ENCODE measurements at places on chromosomes 3 and 15.

DNA sequence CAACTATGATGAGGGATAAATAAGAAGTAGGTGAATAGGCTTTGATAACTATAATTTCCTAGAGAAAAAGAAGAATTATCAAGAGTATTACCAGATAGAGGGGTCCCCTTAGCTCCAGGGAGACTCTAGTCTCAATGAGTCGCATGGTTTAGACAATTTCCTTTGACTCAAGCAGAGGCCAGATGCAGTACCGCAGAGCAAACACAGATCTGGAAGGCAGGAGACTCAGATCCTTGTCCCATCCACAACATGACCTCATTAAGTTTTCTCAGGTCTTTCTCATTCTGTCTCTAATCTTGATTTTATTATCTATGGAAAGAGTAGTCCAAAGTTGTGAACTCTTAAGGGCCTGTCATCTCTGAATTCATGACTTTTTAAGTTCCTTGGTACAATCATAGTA lies 987.9 kb downstream of the NTRK3 start:
- DNase-seq = no peak

DNA sequence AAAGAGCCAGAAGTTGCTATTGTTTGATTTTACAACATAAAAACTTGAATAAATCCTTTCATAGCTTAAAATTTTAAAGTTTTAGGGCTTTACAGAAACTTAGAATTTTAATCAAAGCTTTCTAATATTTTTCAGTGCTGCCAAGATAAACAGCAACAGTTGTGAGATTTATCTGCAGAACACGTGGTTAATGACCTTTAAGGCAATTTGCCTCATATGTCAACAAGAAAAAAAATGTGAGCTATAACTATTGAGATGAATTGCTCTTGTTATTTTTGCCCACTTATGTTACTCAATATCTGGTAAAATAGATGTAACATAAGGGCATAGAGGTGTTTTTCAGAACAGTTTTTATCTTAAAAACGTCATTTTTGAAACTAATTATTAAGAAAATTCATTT lies 96.7 kb upstream of the NECTIN3 start:
- DNase-seq = no peak

DNA sequence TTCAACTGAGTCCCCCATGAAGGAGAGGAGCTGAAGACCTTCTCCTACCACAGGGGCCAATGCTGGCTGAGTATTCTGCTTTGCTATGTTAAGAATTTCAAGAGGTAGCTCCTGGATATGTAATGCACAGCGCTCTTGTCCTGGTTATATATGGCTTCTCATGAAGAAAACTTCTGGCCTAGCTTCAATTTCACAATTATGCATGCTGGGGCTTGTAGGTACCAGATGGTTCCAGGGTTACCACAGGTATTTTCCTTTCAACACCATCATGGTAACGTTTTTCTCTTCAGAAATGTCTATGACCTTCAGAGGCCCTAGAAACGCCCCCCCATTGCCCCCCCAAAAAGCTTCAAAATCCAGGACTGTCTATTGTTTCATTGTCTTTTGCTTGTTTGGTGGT lies 311.7 kb upstream of the ICE2 start:
- no peak for DNase-seq

DNA sequence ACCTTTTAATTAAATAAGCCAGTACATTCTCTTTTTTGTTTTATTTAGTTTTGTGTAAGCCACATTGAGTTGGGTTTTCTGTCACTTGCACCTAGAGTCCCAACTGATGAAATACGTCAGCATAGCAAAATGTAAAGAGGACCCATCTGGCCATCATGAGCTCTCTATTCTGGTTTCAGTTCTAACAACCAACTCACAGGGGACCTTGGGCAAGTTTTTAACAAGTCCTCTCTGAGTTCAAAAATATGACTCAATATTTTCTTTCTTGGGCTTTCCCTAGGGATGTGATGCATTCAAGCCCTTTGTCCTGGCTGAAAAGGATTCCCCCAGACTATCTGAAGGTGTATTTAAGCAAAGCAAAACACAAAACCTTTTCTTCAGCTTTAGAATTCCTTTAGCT lies 32.9 kb downstream of the PLCH1 start:
- no peak for DNase-seq

DNA sequence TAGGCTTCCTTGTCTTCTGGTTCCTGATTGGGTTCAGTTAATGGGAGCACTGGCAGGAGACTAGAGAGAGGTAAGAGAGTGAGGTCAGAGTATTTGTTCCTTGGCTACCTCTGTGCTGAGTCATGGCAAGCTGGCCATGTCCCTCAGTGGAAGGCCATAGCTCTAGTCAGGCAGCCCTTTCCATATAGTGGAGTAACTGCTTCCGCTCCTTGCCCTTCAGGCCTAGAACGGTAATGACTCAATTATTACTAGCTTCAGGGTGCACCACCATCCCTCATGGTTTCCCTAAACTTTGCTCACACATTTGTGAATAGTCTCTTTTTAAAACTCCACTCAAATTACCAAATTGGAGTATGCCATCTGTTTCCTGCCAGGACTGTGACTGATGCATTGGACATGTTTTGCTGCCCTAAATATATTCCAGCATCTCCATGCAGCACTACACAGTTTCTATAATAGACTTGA lies 10.5 kb upstream of the ANO10 start:
- no peak for DNase-seq

DNA sequence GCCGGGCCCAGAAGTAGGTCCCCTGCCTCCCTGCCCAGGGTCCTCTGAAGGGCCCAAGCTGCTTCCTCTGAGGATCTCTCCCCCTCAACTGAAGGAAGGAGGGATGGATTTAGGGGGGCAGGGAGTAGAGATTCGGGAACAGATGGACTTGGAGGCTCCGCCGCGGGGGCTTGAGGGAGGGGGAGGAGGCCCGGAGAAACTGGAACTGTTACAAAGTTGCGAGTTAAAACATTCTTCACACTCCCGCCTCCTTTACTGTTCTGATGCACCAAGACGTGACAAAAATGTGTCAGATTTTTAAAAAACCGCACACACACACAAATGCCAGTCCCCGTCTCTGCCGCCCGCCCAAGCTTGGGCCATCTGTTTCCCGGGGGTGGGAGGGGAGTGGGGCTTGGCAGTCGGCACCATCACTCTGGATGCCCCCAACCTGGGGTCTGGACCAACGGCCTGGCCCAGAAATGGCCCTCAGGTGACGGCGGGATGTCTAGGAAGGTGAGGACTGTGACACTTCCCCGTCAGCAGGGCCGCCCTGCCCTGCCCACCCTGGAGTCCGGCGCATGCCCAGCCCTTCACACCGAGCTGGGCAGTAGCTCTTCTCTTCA lies 25.0 kb upstream of the LINGO1 start:
- no peak for DNase-seq

GRCh38 chr3:58074116-58074715 lies 66.0 kb downstream of the FLNB start:
- peak; percentile 59 for DNase-seq

All from OCI-LY7 (cell line).